ENCODE measurements at places on chromosomes 2 and 18. TPM values are rescaled to one million over a fixed set of nuclear protein-coding genes. Genes with fewer than 3 reads are reported as not detected.

DNA sequence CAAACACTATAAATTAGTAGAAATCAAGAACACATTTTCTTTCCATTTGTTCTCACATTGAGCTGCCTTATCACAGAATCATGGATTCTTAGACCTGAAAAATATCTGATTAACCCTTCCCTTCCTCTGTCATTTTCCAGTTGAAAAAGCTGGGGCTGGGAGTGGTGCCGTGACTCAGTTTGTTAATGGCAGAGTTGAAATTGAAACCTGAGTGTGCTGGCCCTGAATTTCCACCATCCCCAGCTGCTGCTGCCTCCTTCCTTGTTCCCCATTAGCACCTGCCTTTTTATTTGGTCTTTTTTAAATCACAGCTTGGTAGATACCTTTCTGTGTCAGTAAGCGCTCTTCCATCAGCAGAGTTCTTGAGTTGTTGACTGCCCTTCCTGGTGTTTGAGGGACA, 10.6 kb downstream of the FARP2 start:
- H3K4me3 ChIP-seq, result no peak overlapping the region
- H3K27ac ChIP-seq, result no peak overlapping the region
- DNase-seq, result no peak
- H3K27me3 ChIP-seq, result no peaks in the 10 kb centered on the region
- H3K36me3 ChIP-seq, result no peaks in the 10 kb centered on the region
- H3K4me1 ChIP-seq, result no peaks in the 10 kb centered on the region

DNA sequence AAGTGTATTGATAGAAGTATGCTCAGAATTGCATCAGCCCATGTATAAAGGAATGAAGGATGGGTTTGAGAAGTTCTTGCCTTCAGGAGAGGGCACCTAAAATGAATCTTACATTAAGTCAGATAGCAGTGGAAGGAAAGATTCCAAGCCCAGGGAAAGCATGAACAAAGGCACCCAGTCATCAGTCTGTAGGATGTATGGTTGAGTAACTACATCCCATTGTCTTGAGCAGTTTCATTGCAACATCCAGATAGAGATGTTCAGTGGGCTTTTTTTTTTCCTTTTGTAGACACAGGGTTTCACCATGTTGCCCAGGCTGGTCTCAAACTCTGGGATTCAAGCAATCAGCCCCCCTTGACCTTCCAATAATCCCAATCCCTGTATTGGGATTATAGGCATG, 80.7 kb downstream of the ARHGAP28 start:
- DNase-seq, result no peak
- no peaks in the 10 kb centered on the region for H3K27me3 ChIP-seq
- no peaks in the 10 kb centered on the region for H3K36me3 ChIP-seq
- H3K27ac ChIP-seq, result no peak overlapping the region

DNA sequence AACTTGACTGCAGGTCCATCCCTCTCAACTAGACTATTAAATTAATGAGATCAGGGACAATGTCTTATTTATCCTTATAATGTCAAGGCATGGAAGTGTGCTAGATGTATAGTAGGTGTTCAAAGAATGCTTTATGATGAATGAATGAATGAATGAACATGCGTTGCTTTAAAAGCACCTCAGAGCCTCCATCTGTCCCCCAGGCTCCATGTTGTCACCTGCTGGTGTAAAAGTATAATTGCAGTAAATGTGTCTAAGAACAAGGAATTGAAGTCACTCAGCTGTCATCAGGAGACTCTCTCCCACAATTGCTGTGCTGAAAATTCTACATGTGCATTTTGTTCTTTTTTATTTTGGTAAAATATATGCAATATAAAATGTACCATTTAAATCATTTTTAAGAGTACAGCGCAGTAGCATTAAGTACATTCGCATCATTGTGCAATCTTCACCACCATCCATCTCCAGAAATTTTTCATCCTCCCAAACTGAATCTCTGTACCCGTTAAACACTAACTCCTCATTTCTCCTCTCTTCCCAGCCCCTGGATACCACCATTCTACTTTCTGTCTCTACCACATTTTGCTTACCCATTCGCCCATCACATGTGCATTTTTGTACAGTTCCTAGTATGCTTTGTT, 52.6 kb downstream of the GNAL start:
- no peaks in the 10 kb centered on the region for H3K4me1 ChIP-seq
- H3K27me3 ChIP-seq, result peaks cover 4% of the 10 kb centered on the region
- no peak overlapping the region for H3K4me3 ChIP-seq
- H3K27ac ChIP-seq, result no peak overlapping the region
- H3K36me3 ChIP-seq, result no peaks in the 10 kb centered on the region

The PID1 gene
- total RNA-seq, result 0.25 TPM

DNA sequence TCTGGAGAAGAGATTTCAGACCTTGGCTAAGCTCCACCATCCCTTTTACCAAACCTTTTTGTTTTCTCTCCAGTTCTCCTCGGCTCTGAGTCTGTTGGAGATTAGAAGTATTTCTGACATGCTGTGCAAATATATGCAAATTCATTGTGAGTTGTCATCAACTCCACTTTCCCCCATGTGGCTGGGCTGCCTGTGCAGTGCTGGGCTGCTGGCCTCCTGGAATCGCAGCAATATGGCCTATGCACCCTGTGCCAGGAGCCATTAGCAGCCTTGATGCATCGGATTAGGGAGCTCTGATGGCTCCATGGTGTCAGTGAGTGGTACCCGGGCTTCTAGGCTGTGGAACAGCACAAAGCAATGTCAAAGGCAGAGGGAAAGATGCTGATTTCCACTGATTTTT, 80.0 kb downstream of the GPR39 start:
- H3K27me3 ChIP-seq, result no peaks in the 10 kb centered on the region
- H3K27ac ChIP-seq, result no peak overlapping the region
- H3K4me1 ChIP-seq, result no peaks in the 10 kb centered on the region
- DNase-seq, result no peak

DNA sequence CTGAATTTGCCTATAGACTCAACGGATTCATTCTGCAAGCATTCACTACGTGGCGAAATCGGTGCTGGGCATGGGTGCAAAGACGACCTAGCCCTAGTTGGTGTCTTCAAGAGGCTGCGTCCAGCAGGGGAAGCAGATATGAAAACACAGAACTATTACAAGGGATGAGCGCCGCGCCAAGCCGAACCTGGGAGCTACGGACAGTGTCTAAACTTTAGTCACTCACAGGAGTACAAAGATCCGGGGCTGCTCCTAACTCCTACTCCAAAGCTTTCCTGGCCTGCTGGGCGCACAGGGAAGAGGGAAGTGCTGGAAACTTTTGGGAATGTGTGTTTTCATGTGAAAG, 732 bp upstream of the ANXA4 start:
- H3K36me3 ChIP-seq, result no peaks in the 10 kb centered on the region
- H3K4me3 ChIP-seq, result peak overlapping the region; percentile 82
- peaks cover 2% of the 10 kb centered on the region for H3K4me1 ChIP-seq
- DNase-seq, result no peak
- no peak overlapping the region for H3K27ac ChIP-seq

The EPAS1 gene
- 1.0 TPM for total RNA-seq

GRCh38 chr18:47911877-47912276, 18.6 kb downstream of the SMAD2 start:
- peaks cover 13% of the 10 kb centered on the region for H3K4me1 ChIP-seq
- H3K27me3 ChIP-seq, result no peaks in the 10 kb centered on the region
- peaks cover 3% of the 10 kb centered on the region for H3K36me3 ChIP-seq
- H3K4me3 ChIP-seq, result no peak overlapping the region
- H3K27ac ChIP-seq, result peak overlapping the region; percentile 55
